ENCODE measurements at places on chromosomes 5 and 9.

DNA sequence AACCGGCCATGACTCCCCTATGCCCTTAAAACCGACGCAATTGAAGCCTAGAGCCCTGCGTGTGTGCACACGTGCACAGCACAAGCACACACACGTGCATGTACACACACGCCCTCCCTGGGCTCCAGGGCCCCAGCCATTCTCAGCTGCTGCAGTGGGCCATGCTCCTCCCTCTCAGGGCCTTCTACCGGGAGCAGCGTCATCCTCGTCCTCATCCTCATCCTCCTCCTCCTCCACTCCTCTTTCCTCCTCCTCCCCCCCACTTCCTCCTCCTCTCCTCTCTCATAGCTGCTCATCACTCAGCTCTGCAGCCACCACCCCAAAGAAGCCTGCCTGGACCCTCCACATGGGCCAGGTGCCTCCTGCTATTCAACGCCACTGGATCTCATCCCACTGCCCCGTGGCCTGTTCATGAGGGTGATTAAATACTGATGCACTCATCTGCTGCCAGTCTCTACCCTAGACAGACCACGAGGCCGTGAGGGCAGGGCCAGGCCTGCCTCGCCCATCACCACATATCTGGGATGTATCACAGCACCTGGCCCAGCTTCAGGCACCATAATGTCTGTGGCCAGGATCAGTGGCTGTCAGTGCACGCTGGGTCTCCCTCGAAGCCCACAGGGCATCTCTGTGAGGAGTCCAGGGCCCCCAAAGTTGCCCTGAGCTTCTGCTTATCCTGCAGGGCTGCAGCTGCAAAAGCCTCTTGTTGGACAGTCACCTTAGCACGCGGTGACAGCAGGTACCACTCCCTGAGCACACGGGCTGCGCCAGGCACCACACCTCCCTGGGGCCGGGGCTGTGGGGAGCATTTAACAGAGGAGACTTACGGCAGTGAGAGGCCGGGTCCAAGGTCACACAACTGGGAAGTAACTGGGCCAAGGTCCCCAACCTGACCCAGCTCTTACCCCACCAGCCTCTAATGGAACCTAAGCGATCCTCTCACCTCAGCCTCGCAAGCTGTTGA lies 9.8 kb downstream of the FAM78A start:
- no peak for DNase-seq

- DNase-seq = no peak
These were observed 37.6 kb downstream of the ANKRD33B start for GRCh38 chr5:10601246-10602030.

DNA sequence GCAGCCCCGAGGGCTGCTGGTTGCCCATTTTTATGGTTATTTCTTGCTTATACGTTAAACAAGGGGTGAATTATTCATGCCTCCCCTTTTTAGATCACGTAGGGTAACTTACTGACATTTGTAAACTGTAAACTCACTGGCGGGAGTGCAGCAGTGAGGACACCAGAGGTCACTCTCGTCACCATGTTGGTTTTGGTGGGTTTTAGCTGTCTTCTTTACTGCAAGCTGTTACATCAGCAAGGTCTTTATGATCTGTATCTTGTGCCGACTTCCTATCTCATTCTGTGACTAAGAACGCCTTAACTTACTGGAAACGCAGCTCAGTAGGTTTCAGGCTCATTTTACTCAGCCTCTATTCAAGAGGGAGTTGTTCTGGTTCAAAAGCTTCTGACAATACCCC lies 155.0 kb upstream of the PRDM9 start:
- no peak for DNase-seq

- DNase-seq = no peak
These were observed 98.4 kb upstream of the CPLX2 start for GRCh38 chr5:175772747-175773533.

GRCh38 chr5:34991486-34992238 lies 56.1 kb downstream of the AGXT2 start:
- no peak for DNase-seq

GRCh38 chr5:466661-467310 lies 23.8 kb downstream of the EXOC3 start:
- DNase-seq = no peak

DNA sequence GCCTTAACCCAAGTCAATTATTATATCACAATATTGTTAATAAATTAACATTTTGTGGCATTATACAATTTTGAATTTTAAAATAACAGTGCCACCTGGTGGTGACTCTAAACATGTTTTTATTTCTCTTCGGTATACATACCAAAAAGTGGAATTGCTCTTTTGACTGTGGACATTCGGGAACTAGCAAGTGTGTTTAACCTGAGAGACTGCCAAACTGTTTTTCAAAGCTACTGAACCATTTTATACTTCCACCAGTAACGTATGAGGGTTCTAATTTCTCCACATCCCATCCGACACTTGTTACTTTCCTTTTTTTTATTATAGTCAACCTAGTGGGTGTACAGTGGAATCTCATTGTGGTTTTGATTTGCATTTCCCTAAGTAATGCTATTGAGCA lies 18.3 kb upstream of the HSDL2 start:
- no peak for DNase-seq

GRCh38 chr9:86079421-86079831 lies 19.9 kb downstream of the GOLM1 start:
- DNase-seq = no peak

DNA sequence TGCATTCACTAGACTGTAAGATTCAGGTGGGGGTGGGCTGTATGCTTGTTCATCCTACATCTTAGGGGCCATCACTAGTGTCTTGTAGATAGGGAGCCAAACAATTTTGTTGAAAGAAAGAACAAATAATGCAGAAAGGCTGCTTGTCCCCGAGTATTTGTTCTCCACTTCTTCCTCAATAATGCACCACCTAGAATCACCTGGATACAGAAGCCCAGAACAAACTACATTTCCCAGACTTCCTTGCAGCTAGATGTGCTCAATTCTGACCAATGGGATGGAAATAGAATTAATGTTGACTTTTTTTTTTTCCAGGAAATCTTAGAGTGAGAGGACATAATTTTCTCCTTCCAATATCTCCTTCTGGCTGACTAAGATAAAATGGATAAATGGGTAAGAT lies 38.9 kb upstream of the TNFSF8 start:
- DNase-seq = no peak

GRCh38 chr5:175621971-175622370 lies 35.9 kb upstream of the HRH2 start:
- no peak for DNase-seq

DNA sequence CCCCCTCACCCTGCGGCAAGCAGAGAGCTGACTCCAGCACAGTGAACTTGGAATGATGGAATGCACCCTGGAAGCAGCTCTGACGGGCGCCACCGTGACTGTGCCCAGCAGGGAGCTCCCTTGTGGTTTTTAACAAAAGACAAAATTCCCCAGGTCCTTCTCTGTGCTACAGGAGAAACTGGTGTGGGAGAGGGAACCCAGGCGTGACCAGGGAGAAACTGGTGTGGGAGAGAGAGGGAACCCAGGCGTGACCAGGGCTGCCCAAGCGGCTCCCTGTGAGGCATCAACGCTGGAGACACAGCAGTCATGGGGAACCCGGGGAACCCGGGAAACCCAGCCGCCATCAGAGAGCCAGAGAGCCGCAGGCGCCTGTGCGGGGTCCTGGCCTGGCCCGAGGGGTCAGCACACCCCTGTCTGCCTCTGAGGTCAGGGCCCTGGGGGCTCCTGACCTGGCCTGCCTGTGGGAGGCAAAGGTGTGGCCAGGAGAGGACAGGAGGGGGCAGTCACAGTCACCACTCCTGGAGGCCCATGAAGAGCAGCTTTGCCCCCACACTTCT lies 3.1 kb upstream of the AHRR start:
- no peak for DNase-seq

- DNase-seq = no peak
These were observed 98.2 kb upstream of the PRR16 start for GRCh38 chr5:120365656-120366446.
